Stimulated activated naive CD8-positive, alpha-beta T cell treated with anti-CD3 and anti-CD28 coated beads, Interleukin-15, Interleukin-2, amounts not matched to agents 100 U/mL and 50 U/mL, for 24 hours (primary cell): ENCODE measurements at places on chromosomes 1 and 21.
A peak's percentile ranks its signal among the peaks of the same experiment; 100 is the strongest.

- no peak for DNase-seq
Observed at GRCh38 chr1:25786887-25787759, 12.9 kb upstream of the SELENON start.

- DNase-seq: no peak
Observed at GRCh38 chr1:200982071-200982945, 41.2 kb downstream of the KIF21B start.

DNA sequence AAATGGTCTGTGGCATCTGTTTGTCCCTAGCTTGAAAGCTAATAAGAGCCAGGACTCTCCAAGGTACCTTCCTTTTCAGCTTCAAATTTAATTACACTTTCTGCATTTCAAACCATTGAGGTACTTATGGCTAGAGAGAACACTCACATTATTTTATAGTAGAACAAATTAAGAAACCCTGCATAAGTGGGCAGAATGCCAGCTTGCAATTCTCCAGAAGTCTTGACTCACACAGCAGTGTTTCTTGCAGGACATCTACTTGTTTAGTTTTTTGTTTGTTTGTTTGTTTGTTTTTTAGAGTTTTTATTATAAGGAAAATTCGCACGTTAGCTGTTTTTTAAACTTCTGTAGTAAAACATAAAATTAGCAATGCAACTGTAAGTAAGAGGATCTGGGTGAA, 397.2 kb downstream of the NEGR1 start:
- DNase-seq: no peak

- DNase-seq: no peak
Observed at GRCh38 chr1:44826375-44827196, 16.5 kb downstream of the PTCH2 start.

- no peak for DNase-seq
Observed at GRCh38 chr1:213657013-213657412, 330.8 kb upstream of the PROX1 start.

- DNase-seq: no peak
Observed at GRCh38 chr1:221947731-221948130, 205.8 kb upstream of the DUSP10 start.

GRCh38 chr1:198747127-198747526, 108.3 kb downstream of the PTPRC start:
- DNase-seq: no peak

DNA sequence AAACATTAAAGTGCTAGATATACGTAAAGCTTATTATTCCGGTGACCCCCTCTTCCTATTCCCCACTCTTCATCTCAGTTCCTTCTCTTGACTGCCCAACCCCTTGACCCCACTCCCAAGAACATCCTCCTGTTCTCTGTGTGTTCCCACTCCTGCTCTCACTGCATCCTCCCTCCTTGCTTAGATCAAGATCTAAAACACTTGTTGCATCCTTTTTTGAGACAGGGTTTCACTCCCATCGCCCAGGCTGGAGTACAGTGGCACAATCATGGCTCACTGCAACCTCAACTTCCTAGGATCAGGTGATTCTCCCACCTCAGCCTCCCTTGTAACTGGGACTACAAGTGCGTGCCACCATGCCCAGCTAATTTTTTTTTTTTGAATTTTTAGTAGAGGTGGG, 13.5 kb downstream of the ATP2B4 start:
- no peak for DNase-seq

- no peak for DNase-seq
Observed at GRCh38 chr1:209155546-209155945, 428.0 kb upstream of the CAMK1G start.

GRCh38 chr1:147539122-147539575, 2.2 kb upstream of the BCL9 start:
- peak; percentile 26 for DNase-seq

DNA sequence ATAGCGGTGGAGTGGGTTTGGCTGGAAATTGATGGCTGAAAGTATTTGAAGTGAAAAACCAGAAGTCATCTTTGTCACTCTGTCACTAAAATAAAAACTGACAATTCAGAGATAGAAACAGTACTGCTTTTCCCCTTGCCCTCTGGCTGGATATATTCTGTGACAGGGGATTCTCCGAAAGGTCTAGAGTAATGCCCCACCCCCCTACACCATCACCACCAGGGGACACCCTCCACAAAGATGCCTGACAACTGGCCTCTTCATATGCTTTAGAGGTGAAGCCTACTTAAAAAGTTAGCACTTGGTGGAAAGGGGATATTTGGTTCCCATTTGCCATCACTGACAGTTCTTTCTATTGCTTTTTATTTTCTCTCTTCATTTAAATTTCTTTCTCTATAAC, 73.5 kb downstream of the SGIP1 start:
- no peak for DNase-seq

- no peak for DNase-seq
Observed at GRCh38 chr1:56330391-56331026, 248.9 kb downstream of the PLPP3 start.

DNA sequence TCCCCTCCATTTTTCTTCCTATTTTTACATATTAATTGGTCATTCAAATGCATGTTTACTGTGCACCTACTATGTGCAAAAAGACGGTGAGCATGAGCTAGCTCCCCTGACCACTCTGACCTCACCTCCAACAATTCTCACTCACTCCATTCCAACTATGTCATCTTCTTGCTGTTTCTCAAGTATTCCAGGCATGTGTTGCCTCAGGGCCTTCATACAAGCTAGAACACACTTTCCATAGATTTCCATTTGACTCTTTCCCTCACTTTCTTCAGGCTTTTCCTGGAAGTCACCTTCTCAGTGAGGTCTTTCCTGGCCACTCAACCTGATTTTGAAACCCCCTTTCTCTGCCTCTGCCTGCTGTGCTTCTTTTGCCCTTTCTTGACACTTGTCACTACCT, 32.6 kb downstream of the CHIA start:
- DNase-seq: no peak

- DNase-seq: no peak
Observed at GRCh38 chr1:61740751-61741700, 1.3 kb upstream of the PATJ start.

GRCh38 chr1:44676484-44677200, 2.1 kb downstream of the ARMH1 start:
- DNase-seq: no peak

GRCh38 chr1:118973531-118974137, 14.5 kb downstream of the TBX15 start:
- DNase-seq: no peak

DNA sequence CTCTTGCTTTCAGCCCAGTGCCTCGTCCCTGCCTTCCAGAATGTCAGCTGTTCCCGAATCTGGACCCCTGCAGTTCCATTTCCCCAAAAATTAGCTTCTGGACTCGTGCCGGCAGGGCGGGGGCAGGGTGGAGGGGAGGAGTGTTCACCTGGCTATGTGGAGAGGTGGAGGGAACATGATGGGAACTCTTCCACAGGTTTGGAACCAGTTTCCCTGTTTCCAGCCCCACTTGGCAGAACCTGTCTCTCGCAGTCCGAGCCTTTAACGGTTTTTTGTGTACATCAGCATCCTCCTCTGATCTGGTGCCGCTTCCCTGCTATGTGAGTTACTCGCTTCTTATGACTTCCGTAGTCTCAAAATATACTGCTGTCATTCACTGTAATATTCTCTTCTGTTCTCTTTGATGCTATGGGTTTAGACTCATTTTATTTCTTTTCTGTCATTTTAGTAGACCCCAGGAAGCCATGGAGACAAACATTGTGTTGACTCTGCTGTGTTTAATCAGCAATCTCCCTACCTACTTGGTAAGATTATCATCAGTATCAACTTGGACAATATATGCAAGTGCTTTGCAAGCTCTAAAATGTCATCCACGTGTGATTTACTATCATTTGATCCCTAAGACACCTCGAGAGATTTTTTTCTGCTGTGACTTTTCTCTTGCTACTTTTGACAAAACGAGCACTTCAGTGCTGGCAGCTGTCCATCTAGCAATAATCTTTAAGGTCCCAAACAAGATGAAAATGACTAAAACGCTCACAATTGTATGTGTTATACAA, 33.3 kb upstream of the HNRNPU start:
- no peak for DNase-seq
